Stromal cell of bone marrow (primary cell): ENCODE measurements at places on chromosomes 3 and 15.

DNA sequence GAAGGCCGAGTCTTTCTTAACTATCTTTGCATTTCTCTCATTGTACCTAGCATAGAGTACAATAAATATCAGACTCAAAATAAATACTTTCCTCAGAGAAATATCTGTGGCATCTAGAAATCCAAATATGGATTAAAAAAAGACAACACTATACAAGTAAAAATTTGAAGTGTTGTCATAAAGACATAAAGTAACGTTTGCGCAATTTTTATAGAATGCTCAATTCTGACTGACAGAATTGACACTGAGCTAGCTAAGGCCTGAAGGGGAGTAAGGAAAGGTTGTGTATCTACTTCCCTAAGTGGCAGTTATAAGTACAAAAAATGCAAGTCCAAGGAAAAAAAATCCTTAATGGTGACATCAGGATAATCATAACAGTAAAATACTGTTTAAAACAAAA lies 1.1 kb downstream of the SEC11A start:
- no peak for DNase-seq

DNA sequence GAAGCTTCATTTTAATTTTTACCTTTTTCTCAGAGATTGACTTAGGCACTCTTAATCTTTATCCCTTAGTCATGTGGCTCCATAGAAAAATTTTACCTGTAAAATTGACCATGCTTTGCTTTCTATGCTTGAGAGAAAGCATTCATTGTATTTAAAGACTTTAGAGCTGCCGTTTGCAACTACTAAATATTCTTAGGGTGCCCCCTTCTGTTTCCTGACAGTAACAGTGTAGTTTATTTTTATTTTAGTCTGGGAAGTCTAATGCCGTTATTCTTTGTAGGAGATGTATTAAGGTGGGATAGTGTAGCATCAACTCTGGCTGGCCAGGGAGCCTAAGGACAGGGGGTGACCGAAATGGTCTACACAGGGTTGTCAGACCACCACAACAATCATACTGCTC lies 84.5 kb upstream of the SYNPR start:
- DNase-seq: peak; percentile 9

- no peak for DNase-seq
Measured at GRCh38 chr3:197549261-197549885, 6.4 kb downstream of the BDH1 start.

GRCh38 chr3:111943533-111943932 lies 35.3 kb upstream of the ABHD10 start:
- no peak for DNase-seq
